ENCODE measurements at places on chromosomes 13 and 19.

- no peak for DNase-seq
Observed at GRCh38 chr13:31081316-31081715, 80.4 kb downstream of the HSPH1 start.

GRCh38 chr13:21435687-21436151, 23.4 kb downstream of the ZDHHC20 start:
- DNase-seq, result peak; percentile 19

GRCh38 chr13:103859952-103860351, 793.7 kb upstream of the SLC10A2 start:
- DNase-seq, result no peak

DNA sequence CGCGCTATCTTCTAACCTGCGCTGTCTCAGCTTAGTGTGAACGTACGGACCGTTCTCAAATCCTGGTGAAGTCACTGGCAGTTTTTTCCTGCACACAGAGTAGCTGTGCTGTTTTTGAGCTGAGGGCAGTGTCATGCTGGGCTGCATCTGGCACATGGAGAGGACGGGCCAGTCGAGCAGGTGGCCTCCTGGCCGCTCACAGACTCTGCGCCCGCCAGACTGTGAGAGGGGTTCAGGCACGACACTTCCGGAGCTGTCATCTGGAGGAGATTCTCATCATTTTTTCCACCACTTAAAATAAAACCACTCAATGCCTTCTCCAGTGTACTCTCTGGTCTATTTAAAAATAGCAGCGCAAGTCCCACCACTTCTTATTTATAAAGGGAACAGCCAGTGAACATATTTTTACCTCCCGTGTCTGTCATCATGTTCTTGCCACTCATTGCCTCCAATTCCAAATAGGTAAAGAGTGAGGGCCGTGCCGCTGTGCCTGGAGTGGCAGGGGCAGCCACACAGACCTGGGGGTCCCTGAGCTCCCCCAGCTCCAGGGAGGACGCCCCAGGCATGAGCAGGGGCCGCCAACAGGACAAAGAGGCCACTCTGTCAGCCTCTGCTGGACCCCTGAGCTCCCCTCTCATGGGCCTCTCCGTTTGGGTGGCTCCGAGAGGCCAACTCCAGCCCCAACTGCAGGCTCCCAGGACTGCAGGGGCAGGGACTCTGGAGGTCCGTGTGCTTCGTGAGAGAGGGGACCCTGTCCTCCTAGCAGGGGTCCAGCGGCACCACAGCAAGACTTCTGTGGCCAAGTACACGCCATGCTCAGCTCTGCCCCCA, 36.9 kb upstream of the GRTP1 start:
- DNase-seq, result no peak

DNA sequence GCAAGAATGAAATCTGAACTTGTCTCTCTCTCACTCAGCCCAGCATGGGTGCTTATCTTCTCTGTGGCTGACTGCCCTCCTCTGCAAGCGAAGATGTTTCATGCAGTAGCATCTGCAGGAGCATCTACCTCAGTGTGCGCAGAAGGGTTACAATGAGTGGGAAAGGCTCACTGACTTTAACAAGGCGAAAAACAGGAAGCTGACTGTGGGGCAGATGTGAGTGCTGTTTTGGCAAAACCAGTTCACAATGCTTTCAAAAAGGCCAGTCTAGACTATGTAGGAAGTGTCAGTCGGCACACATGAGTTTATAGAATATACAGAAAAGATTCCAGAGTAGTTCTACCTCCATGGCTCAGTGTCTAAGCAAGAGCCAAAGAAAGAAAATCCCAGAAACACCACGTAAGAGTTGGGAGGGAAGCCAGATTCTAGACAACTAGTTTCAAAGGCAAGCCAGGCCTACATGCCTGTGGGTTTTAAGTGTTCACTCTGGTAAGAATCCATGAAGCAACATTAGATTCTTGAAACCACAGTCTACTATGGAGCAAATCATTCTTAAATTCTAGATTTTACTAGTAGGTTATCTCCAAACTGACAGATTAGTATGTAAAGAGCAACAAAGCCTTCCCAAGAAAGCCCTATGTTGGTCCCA, 124.5 kb downstream of the ABCC4 start:
- DNase-seq, result no peak

GRCh38 chr13:27728271-27728670, 64.0 kb upstream of the GSX1 start:
- DNase-seq, result no peak

GRCh38 chr13:111315347-111315995, 5.0 kb upstream of the TEX29 start:
- DNase-seq, result no peak

DNA sequence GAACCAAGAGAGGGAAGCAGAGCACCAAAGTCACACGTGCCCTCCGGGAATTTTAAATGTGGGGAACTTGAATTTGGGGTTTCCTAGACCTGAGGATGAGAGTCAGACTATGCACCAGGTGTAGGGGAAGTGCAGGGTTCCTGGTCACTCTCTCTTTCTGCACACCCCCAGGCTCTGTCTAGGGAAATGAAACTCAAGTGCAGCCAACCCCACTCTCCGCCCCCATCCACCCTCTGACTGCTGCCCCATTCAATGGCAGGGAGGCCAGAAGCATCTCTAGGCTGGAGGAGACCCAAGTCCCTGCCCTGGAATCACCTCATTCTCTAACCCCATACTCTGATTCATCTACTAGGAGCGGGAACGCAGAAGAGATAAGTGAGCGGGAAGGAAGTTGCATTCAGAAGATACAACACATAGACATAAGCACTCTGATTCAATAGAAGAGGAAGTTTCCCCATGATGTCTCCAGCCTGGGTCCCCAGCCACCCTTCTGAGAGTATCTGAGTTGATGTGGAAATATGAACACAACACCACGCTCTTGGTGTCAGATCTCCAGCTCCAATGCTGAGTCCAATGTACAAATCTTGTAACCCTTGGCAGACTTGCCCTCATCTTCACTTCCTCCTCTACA, 4.7 kb upstream of the SIGLEC14 start:
- no peak for DNase-seq

- no peak for DNase-seq
Observed at GRCh38 chr19:17420475-17420924, 653 bp downstream of the MVB12A start.
